ENCODE measurements at places on chromosomes 4 and X.
A peak's percentile ranks its signal among the peaks of the same experiment; 100 is the strongest.

GRCh38 chr4:127362686-127363085 lies 270.1 kb upstream of the INTU start:
- DNase-seq, result no peak

DNA sequence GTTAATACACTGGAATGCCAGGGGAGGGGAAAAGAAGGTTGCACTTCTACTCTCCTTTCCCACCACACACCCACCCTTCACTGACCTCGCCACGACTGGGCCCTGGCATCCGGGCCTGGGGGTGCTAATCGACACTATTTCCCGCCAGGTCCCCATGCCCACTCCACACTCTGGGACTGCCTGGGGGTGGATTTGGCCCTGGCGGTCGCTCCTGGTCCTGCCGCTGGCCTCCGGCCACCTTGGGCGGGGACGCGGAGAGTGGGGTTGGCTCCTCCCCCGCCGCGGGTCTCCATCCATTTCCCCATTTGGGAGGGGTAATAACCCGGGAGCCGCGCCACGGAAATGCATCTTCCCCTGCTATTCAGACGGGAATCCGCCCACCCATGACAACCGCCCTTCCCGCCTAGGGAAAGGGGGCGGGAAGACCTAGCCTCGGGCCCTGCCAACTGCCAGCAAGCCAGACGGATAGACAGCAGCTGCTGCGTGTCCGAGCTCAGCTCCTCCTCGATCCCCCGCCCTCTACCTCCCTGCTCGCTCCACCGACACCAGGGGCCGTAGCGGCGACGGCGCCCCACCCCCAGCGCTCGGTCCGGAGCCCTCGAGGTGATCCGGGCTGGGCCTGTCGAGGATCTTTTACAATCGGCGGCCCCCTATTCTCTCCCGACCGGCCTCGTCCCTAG lies 78.1 kb downstream of the RLIM start:
- no peak for DNase-seq

DNA sequence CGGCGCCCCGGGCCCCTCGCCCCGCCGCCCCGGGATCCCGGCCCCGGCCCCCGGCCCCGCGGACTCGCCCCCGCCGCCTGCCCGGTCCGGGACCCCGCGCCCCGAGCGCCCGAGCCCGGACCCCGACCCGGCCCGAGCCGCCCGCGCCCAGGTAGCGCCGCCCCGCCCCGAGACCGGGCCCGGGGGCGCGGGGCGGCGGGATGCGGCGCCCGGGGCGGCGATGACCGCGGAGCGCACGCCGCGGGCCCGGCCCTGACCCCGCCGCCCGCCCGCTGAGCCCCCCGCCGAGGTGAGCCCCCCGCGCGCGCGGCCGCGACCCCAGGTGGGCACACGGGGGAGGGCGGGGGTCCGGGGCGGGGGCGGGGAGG lies 224 bp downstream of the FGFRL1 start:
- no peak for DNase-seq

GRCh38 chr4:143357161-143357845 lies 20.6 kb downstream of the GAB1 start:
- DNase-seq, result no peak

GRCh38 chr4:90584051-90584450 lies 456.9 kb downstream of the CCSER1 start:
- DNase-seq, result no peak

- DNase-seq, result no peak
Measured at GRCh38 chr4:110815950-110816349, 193.1 kb upstream of the PITX2 start.

DNA sequence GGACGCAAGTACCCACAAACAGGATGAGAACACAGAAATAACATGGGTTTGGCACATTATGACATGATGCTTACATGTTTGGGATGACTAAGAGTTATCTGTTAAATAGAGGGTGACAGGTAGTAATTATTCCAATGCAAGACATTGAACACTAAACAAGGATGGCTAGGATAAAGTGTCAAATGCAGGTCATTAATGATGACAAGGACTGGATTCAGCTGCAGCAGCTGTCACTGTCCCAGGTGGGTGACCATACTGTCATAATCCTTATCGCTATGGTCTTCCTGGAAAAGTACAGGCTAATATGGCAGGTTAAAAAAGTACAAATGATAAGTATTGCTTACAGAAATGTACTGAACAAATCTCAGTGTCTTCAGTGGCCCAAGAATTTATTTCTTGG lies 123.9 kb downstream of the ANTXR2 start:
- DNase-seq, result no peak

- DNase-seq, result no peak
Measured at GRCh38 chrX:40145923-40146261, 48.1 kb upstream of the BCOR start.

- DNase-seq, result no peak
Measured at GRCh38 chrX:35561985-35562384, 236.2 kb upstream of the MAGEB16 start.

- DNase-seq, result no peak
Measured at GRCh38 chr4:110417136-110417535, 58.8 kb upstream of the ENPEP start.

GRCh38 chr4:137310593-137311490 lies 221.5 kb downstream of the PCDH18 start:
- no peak for DNase-seq

DNA sequence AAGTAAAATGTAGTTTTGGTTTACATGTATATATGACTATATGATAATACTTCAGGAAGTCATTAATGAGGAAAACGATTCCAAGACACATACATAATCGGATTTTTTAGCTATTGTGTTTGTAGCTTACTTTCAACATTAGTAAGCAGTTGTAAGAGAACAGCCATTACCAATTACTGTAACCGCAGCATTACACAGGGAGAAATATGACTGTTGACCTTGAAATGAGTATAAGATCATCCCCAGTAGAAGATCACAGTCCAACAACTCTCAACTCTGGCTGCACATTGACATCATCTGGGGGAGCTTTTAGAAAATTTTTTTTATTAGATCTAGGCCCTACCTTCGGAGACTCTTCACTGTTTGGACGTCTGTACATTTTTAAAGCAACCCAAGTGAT lies 762.0 kb upstream of the MAGEB2 start:
- no peak for DNase-seq

- peak; percentile 56 for DNase-seq
Measured at GRCh38 chr4:3201718-3202702, 46.9 kb upstream of the MSANTD1 start.

DNA sequence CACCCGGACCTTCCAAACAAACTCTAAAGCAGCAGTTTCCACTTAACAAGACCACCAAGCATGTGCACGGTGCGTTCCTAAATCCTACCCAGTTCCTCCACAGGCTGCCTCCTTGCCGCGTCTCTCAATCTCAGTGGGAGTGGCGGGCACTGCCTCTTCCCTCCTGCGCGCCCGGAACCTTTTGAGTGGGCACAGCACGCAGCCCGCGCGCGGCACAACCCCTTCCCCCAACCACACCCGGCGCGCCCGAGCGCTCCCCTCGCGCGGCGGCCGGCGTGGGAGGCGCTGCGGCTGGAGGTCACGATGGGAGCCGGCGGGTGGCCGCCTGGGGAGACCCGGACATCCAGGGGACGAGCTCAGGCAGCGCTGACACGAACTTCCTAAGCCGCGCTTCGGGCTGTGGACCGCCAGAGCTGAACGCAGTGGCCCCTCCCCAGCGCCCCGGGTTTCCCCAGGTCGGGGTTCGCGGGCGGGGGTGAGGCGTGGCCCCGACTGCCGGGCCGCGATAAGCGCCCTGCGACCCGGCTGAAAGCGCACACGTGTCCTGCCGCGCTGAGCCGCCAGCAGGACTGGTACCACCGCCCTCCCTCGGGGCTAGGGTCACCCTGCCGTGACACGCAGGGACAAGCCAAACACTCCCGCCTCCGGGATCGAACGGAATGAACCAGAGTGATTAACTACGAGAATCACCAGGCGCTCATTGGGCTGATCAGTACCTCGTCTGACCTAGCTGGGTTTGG lies at the start of gene ABCG2:
TSS of gene ABCG2 (minus strand) at position 151 of the 740 bp plus-strand sequence. CDS start 18,644 bp downstream, outside the sequence.
- DNase-seq, result no peak

- no peak for DNase-seq
Measured at GRCh38 chr4:7585768-7586167, 151.0 kb upstream of the PSAPL1 start.

- DNase-seq, result no peak
Measured at GRCh38 chr4:140252141-140252741, 98.3 kb upstream of the MAML3 start.

GRCh38 chr4:183852910-183853547 lies 52.1 kb upstream of the STOX2 start:
- DNase-seq, result no peak

DNA sequence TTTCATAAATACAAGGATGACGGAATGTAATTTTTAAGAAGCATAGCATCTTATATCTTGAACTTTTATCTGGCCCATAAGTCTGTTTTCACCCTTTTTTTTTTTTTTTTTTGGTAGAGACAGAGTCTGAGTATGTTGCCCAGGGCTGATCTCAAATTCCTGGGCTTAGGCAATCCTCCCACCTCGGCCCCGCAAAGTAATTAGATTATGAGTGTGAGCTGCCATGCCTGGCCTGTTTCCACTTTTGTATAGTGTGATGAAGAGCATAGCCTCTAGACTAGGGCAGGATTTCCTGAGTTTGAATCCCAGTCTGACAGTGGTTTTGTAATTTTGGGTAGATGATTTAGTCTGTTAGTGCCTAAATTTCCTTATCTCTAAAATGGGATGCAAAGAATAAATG lies 11.0 kb downstream of the STIM2 start:
- no peak for DNase-seq

- no peak for DNase-seq
Measured at GRCh38 chrX:31271615-31272471, 200.0 kb upstream of the FTHL17 start.

DNA sequence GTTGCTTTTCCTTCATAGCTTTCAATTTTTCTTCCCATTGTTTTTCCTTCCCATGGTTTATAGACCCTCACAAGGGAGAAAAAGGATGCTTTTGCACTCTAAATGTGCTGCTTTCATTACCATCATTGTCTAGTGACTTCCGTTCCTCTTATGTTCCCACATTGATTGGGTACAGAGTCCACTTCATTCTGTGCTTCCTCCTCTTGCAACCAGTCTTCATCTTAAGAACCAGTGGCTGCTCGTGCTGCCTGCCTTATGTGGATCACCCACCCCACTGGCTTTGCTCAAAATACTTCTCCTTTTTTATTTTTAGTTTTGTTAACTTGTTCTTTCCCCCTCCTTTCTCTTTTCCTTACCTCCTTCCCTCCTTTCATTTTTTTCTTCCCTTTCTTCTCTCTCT lies 76.5 kb upstream of the BOD1L1 start:
- no peak for DNase-seq

DNA sequence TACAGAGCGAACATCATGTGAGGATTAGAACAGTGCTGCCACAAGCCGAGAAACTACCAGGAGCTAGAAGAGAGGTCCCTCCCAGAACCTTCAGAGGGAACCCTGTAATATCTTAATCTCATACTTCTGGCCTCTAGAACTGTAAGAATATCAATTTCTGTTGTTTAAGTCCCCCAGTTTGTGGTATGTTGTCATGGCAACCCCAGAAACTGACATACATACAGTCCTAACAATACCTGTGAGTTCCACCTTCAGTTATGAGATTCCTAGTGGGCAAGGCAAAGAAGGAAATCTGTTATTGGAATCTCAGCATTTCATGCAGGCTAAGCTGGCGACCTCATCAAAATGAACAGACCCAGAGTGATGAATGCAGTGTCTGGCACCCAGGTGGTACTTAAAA lies 42.5 kb downstream of the ZBTB49 start:
- no peak for DNase-seq

DNA sequence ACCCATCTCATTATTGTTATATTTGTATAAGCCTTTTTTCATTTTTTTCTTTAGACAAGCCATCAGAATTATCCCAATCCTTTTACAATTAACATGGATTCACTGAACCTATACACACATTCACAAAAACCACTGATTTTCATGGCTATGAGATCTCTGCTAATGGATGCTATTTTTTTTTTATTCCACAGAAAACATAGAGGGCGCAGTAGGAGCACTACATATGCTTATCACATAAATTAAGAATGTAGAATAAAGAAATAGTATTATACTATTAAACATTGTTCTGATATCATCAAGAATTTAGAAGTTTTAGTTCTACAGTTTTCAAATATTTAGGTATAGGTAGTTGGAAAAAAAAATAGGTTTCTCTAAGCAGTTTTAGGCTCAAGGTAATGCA lies 1477.4 kb downstream of the ARAP2 start:
- DNase-seq, result no peak

DNA sequence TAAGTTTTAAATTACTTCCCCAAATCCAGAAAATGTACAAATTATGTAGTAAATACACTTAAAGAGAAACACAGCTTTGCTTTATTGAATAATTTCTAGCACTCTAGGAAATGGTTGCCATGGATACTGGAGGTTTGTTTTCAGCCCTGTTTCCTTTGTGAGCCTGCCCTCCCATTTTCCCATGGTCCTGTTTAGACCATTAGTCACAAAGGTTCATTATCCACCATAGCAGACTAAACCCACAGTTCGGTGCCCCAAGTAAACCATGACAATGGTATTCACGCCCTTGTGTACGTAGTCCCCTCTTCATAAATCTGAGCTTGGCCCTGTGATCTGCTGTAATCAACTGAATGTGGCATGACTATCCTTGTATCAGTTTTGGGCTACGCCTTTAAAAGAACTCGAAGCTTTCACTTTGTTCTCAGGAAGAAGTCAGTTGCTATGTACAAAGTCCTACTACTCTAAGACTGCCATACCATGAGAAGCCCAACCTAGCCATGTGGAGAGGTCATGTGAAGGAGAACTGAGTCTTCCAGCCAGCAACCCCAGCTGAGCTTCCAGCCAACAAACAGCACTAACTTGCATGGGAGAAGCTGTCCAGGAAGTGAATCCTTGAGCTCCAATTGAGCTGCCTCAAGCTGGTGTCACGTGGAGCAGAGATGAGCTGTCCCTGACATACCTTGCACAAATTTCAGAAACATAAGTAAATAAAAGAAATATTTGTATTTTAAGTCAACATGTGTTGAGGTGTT lies 300.4 kb downstream of the LDB2 start:
- no peak for DNase-seq

GRCh38 chr4:185576314-185576961 lies 41.1 kb upstream of the PDLIM3 start:
- DNase-seq, result no peak

GRCh38 chrX:97200454-97200853 lies 316.7 kb downstream of the RPA4 start:
- DNase-seq, result peak; percentile 34

DNA sequence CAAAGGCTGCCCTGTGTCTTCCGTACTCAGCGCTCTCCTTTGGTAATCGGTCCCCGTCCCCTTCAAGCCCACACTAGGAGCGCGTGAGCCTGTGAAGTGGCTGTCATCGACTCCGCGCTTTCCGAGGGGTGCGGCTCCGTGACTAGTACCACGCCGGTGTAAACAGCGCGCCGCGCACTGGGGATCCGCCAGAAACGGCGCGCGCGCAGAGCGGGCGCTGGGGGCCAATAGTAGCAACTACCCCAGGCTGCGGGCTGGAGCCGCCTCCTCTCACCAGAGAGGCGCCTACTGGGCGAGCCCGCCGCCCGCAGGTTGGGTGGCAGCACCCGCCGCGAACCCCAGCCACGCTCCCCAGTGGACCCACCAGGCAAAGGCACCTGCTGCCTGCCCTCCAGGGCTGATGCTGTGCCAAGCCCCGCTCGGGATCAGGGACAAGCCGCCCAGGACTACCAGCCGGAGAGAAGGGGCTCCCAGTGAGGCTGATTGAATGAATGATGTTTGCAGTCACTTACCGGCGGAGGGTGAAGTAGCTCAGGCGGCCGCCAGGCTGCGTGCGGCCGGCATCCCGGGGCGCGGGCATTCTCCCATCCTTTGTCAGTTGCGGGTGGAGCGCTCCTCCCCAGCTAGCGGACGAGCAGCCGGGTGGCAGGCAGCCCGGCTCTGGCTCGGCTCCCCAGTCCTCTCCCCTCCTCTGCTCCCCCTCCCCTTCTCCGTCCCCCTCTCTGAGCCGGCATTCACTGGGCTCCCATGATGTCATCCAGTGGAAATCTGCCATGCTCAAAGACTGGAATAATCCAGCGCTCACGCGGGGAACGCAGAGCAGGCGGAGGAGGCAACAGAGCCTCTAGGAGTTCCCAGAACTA lies 370.3 kb upstream of the SMIM31 start:
- DNase-seq, result no peak

Measured in naive thymus-derived CD8-positive, alpha-beta T cell (primary cell).